ENCODE measurements at places on chromosomes 1 and 21.

- no peak for DNase-seq
These were observed 29.3 kb downstream of the IER5 start for GRCh38 chr1:181117648-181118449.

GRCh38 chr21:26850116-26850643 is 5.0 kb upstream of the ADAMTS1 start:
- no peak for DNase-seq

- DNase-seq, result no peak
These were observed 765.6 kb upstream of the B3GALT2 start for GRCh38 chr1:193951984-193952383.

- DNase-seq, result no peak
These were observed 1.3 kb upstream of the SPRR3 start for GRCh38 chr1:153000294-153000693.

DNA sequence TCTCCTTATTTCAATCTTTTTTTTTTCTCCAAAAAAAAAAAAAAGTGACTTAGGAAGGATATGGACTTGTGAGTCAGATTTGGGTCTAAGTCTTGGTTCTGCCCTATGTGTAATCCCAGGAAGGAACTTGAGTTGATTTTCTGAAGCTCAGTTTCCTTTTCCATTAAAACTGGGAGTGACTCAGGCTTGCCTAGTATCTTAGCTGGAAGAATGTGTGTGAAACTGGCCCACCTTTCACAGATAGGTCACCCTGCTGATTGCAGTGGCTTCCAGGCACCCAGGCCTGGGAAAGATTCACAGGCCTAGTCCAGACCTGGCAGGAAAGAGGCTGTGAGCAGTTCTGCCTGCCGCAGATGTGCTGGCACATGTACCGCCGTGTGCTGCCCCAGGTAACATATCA is 218.3 kb upstream of the HOOK1 start:
- no peak for DNase-seq

DNA sequence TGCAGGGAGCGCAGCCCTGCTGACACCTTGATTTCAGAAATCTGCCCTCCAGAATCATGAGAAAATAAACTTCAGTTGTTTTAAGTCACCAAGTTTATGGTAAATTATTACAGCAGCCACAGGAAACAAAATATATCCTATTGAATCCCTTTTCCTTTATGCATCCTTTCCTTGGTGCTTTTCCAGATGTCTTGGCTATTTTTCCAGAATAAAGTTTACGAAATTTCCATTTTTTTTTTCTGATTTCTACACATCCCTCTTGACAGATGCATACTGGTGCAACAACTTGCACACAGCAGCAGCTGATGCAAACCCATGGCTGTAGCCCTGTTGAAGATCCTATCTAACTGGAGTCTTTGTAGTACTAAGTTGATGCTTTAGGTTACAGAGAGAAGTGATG is 111.1 kb upstream of the KCNE2 start:
- DNase-seq, result no peak

DNA sequence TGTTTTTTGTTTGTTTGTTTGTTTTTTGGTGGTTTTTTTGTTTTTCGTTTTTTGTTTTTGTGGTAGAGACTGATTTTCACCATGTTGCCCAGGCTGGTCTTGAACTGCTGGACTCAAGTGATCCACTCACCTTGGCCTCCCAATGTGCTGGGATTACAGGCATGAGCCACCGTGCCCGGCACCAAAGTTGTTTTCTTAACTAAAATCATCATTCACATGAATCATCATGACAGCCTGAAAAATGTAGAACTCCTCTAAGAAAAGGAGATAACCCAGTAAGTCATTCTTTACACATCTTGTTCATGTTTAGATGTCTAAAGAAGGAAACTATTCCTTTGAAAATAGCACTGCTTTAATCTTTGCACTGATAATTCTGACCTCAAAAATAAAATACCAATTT is 37.5 kb downstream of the DISP1 start:
- DNase-seq, result no peak

DNA sequence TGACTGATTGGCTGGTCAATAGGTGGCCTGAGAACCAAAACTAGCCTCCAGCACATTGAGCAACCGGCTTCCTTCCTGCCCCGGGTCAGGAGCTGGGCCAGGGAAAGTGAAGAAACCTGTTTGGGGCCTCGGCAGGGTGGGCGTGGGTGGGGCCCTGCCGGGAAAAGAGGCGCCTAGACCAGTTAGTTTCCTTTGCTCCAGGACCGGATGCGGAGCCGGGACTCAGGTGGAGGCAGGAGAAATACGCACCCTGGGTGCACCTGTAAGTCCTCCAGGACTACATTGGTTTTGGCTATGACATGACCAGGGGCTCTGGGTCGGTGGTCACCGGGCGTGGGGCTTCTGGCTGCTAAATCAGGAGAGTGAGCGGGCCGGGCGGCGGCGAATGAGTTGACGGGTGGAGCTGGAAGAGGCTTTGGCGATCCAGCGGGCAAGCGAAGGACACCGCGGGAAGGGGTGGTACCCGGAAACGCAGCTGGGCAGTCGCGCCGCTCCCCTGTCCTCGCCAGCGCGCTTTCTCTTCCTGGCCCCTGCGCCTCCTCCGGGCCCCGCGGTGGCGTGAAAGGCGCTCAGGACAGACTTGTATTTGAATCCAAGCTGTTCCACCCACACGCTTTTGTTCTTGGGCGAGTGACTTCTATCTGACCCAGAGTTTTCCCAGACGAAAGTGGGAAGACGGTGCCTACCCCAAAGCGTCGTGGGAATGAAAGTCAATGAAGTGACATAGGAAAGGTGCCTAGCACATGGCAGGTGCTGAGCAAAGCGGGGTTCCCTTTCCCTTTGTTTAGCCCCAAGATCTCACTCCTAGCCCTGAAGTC is 30.6 kb upstream of the JUN start:
- DNase-seq, result peak; percentile 2

DNA sequence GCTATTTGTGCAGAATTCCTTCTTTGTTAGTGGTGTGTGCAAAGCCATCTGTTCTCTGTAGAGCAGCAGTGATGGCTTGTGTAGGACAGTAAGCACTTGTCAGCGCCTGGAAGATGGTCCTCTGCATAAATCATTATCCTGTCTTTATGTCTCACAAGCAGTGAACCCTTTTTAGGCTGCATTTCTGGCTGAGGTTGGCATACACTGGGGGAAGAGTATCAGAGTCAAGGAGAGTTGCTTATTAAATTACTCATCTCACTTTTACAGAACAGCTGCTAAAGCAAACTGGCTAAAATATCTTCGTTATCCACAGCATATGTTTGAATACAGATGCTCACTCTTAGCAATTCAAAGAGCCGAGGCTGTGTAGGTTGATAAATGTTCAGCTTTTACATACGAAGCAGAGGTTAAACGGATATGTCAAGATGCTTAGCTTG is 54.6 kb upstream of the NCAM2 start:
- DNase-seq, result no peak

GRCh38 chr1:87942165-87942564 is 613.5 kb downstream of the LMO4 start:
- no peak for DNase-seq

GRCh38 chr1:205224736-205225135 is 3.0 kb upstream of the TMCC2 start:
- DNase-seq, result no peak

DNA sequence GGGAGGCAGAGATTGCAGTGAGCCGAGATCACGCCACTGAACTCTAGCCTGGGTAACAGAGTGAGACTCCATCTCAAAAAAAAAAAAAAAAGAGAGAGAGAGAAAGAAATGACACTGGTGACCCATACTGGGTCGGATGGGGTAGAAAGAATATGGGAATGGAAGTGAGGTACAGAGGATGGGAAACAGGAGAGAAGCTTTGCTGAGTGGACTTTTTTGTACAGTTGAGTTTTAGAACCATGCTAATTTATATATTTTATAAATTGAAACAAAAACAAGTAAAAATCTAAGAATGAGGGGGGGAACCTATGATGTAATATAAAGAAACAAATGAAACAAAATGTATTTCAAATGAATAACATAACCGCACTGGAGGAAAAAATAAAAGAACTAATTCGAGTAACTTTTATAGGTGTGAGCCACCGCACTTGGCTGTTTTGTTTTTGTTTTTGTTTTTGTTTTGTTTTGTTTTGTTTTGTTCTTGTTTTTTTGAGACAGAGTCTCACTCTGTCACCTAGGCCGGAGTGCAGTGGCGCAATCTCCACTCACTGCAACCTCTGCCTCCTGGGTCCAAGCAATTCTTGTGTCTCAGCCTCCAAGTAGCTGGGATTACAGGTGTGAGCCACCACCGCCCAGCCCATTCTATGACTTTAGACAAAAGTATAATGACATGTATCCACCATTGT is 18.3 kb upstream of the KLF17 start:
- DNase-seq, result no peak

- no peak for DNase-seq
These were observed 11.2 kb downstream of the PUM1 start for GRCh38 chr1:31054349-31054748.

DNA sequence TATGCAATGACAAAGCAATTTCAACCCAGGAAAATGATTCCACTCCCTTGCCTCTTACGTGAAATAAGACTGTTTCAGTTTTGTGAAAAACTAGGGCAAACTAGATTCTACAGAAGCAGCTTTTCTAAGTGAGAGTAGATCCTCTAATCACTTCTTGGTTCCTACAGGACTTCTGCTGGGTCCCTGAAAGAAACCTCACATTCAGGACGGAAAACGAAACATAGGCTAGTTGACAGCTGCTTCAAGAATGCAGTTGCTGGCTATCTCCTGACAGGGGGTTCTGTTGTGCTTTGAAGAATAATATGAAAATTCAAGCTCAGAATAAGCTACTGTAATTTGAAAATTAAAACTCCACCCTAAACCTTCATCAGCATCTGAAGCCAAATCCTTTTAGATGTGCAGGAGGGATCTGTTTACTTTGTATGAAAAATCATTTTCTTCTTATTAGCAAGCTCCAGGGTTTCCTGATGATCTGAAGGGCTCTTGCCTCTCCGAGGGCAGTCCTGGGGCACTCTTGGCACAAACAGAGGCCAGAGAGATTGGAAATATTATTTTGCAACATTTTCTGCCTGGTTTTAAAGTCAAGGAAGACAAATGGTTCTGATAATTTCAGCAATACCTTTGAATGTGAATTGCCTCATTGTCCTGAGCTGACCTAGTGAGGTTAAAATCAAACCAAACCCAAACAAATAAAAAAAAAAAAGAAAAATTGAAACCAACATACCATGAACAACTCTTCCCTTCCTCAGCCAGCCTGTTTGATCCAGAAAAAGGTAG is 55.0 kb downstream of the NTMT2 start:
- no peak for DNase-seq

GRCh38 chr1:228399531-228400236 is 7.0 kb downstream of the TRIM11 start:
- no peak for DNase-seq

GRCh38 chr1:208040821-208041297 is 129.9 kb upstream of the CD34 start:
- DNase-seq, result no peak

DNA sequence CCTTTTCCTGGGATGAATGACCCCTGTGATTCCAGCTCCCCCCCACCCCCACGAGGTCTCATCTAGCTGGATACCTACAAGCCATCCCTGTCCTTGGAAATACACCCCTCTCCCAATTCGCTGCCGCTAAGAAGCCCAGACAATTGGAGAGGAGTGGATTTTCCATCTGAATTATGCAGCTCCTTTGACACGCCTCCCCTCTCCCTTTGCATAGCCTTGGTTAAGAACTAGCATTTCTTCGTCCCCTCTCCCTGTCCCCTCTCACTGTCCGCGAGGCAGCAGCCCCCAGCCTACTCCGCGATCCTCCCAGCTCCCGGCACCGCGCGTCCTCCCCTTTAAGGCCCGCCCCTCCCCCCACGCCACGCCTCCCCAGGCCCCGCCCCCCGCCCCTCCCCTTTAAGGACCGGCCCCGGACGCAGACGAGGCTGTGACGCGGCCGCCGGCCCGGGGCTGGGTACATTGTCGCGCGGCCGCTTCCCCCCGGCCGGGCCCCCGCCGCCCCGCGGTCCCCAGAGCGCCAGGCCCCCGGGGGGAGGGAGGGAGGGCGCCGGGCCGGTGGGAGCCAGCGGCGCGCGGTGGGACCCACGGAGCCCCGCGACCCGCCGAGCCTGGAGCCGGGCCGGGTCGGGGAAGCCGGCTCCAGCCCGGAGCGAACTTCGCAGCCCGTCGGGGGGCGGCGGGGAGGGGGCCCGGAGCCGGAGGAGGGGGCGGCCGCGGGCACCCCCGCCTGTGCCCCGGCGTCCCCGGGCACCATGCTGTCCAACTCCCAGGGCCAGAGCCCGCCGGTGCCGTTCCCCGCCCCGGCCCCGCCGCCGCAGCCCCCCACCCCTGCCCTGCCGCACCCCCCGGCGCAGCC is at the start of gene MAPKAPK2:
TSS of gene MAPKAPK2 (plus strand) at position 428 of the 856 bp plus-strand sequence. CDS start at position 753, 325 bp downstream.
- DNase-seq, result peak; percentile 83

DNA sequence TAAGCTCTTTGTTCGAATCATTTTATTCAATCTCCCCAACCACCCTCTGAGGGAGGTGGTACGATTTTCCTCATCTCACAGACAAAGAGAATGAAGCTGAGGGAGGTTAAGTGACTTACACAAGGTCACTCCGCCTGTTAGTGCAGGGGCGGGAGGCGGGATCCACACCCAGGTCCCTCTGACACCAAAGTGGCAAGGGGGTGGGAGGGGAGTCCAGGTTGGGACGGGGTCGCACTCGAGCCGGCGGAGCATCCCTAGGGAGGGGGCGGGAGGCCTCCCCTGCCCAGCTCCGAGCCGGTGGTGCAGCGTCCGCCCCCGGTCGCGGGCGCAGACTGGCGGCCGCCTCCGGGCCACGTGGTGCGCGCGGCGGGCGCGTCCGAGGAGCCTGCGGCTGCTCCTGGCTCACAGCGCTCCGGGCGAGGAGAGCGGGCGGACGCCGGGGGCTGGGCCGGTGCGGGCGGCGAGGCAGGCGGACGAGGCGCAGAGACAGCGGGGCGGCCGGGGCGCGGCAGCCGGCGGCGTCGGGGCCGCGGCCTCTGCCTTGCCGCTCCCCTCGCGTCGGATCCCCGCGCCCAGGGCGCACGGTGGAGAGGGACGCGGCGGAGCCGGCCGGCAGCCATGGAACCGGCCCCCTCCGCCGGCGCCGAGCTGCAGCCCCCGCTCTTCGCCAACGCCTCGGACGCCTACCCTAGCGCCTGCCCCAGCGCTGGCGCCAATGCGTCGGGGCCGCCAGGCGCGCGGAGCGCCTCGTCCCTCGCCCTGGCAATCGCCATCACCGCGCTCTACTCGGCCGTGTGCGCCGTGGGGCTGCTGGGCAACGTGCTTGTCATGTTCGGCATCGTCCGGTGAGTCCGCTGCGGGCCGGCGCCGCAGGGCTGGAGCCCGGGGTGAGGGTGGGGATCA is at the start of gene OPRD1:
TSS of gene OPRD1 (plus strand) at position 405 of the 903 bp plus-strand sequence. CDS start at position 619, 214 bp downstream.
- no peak for DNase-seq

- no peak for DNase-seq
These were observed 92.0 kb downstream of the ETS2 start for GRCh38 chr21:38897532-38898421.

GRCh38 chr1:3662080-3662671 is 9.9 kb downstream of the TP73 start:
- no peak for DNase-seq

- DNase-seq, result no peak
These were observed 1.4 kb upstream of the IPO9 start for GRCh38 chr1:201827321-201828216.

GRCh38 chr1:237390823-237391222 is 348.8 kb downstream of the RYR2 start:
- DNase-seq, result no peak

DNA sequence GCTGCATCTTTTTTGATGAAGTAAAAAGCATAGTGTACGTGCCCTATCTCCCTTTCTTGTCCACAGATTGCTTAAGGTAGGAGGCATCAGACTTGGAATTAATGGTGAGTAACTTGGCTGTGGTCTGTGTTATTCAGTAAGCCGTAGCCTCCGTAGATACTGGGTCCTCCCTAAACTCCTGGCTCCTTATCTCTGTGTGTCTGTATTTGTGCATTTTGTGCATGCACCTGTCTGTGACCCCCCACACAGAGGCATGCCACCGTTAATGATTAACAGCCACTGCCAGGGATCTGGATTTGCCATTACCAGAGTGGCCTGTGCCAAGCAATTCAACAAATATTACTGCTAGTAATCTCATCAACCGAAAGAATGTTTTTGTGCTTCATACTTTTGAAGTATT is 31.9 kb downstream of the MAP3K21 start:
- no peak for DNase-seq

Data from naive thymus-derived CD8-positive, alpha-beta T cell (primary cell).